ENCODE measurements at places on chromosomes 1 and 21. TPM values are rescaled to one million over a fixed set of nuclear protein-coding genes. Genes with fewer than 3 reads are reported as not detected.
A peak's percentile ranks its signal among the peaks of the same experiment; 100 is the strongest.

Gene WNT2B
- polyA plus RNA-seq: 4.5 TPM

Gene CCDC185
- 0.08 TPM for polyA plus RNA-seq

Gene SLC16A4
- polyA plus RNA-seq: 112 TPM

Gene PDIK1L
- polyA plus RNA-seq: 20.1 TPM

Gene MIXL1
- 0.23 TPM for polyA plus RNA-seq

Gene ASTN1
- 1.4 TPM for polyA plus RNA-seq

Gene TTLL10
- polyA plus RNA-seq: 0.98 TPM

Gene CZIB
- 93.5 TPM for polyA plus RNA-seq

Gene PCP4
- 12.9 TPM for polyA plus RNA-seq

Gene CNN3
- polyA plus RNA-seq: 349 TPM

Gene EXTL1
- polyA plus RNA-seq: 1.8 TPM

Gene LEFTY2
- polyA plus RNA-seq: 0.98 TPM

Gene GJA5
- polyA plus RNA-seq: 16.3 TPM

Gene URB2
- 8.7 TPM for polyA plus RNA-seq

Gene LRRC8B
- polyA plus RNA-seq: 11.7 TPM

Gene UQCRHL
- polyA plus RNA-seq: 3.1 TPM

Gene SLC22A15
- polyA plus RNA-seq: 7.1 TPM

Gene LPGAT1
- polyA plus RNA-seq: 36.4 TPM

- DNase-seq: no peak
These were observed 69.5 kb downstream of the SERINC2 start for GRCh38 chr1:31482482-31483011.

GRCh38 chr1:15017120-15017519 lies 136.4 kb upstream of the TMEM51 start:
- no peak for DNase-seq

DNA sequence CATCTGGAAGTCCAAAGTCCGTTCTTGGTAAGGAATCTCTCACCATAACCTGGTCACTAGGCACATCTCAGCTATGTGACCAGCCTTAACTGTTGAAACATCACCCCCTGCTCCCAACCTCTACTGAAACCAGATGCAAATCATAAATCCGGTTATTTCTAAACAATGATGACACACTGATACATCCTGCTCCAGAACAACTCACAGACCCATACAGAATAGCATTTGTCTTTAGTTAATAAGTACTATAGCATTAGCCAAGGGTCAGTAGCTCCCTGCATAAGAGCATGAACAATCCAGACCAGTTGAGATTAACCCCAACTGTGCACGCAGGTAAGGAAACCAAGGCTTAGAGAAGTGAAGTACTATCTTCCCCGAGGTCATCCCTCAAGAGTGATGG lies 38.0 kb upstream of the KCTD3 start:
- no peak for DNase-seq

- no peak for DNase-seq
These were observed 22.7 kb downstream of the COL6A1 start for GRCh38 chr21:46004168-46004861.

DNA sequence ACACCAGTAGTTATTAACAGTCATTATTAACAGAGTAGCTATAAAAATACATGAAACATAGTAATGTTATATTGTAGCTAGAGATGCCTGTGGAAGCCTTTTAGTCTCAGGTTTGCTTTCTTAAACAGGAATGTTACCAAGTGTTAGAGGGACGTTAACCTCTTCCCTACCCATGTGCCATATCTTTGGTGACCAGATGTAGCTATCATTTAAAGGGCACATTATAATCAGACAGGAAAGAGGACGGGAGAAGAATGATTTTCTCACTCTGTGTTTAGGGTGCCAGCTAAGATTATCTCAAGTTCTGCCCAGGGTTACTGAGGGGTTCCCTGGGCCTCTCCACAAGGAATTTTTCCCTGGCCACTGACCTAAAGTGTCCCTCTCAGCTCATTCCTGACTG lies 20.9 kb upstream of the UBL4B start:
- DNase-seq: no peak

DNA sequence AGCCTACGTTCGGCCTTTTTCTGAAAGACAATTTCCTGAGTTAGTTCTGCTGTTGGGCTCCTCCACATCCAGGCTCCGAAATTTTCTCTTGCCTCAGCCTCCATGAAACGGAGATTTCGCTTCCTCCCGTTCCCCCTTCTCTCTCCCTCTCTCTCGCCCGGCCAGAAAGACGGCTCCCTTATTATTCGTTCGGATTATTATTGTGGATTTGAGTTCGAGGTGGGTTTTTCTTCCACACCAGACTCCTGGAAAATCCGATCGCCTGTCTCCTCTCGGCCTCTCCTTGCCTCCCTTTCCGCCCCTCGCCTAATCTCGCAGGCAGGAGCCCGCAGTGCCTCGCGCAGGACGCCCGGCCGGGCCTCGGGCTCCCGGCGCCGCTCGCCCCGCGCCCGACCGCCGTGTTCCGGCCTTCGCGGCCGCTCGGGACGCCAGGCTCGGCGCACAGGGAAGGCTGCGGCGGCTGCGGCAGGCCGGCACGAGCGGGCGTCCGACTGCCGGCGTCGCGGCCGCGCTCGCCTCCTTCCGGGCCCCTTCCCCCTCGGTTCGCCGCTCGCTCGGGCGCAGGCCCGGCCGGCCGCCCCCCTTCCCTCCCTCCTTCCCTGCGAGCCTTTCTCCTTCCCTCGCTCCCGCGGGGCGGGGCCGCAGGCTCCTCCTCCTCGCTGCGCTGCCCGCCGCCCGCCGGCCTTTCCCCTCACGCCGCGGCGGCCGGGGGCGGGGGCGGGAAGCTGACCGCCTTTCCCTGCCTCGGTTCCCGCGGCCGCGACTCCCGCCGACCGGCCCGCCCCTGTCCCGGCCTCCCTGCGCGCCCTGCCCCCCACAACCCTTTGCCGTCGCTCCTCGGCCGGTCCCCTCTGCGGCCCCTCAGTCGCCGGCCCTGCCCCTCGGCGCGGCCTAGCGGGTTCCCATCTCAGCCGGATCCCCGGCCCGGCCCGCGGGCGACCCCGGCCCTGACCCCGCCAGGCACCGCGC lies at the start of gene ARHGEF11:
ARHGEF11 (minus strand) TSS at position 493 of the 969 bp plus-strand sequence. CDS start 1,412 bp downstream, outside the sequence.
- peak; percentile 92 for DNase-seq

DNA sequence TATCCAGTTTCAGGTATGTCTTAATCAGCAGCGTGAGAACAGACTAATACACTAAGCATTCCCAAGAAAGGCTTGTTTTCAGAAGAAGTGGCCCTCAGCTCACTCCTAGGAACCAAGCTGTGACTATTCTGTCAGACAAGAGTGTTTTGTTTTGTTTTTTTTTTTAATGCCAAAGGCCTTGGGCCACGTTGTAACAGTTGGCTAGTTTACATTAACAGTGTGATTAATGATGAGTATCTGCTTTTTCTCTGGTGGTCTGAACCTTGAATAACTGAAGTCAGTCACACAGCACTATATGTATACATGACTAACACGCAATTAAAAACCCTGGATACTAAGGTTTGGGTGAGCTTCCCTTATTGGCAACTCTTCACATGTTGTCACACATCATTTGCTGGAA lies 21.9 kb downstream of the DPYD start:
- no peak for DNase-seq

DNA sequence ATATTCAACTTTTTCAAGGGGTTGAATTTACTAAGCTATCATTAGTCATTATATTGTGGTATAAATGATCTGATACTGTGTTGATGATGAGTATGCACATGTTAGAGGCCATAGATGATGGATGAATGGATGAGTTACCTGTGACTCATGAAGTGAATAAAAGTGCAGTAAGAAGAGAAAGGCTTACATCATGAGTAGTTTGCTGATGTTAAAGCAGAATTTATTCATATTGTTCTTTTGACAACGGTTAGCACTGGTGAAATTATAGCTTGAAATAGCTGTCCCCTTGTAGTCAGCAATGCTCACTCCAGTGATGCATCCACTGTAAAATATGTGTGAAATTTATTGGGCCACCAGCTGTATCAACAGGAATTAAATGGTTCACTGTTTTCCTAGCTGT lies 541.0 kb upstream of the ZRANB2 start:
- DNase-seq: peak; percentile 3

- no peak for DNase-seq
These were observed 15.5 kb upstream of the TSPEAR start for GRCh38 chr21:44726826-44727225.

GRCh38 chr1:151806170-151806569 lies 951 bp upstream of the LINGO4 start:
- DNase-seq: no peak

- peak; percentile 40 for DNase-seq
These were observed 237.9 kb upstream of the PBX1 start for GRCh38 chr1:164320790-164321731.

- DNase-seq: no peak
These were observed 353.8 kb upstream of the PTBP2 start for GRCh38 chr1:96367791-96368190.

GRCh38 chr1:31371121-31371959 lies 1.5 kb downstream of the FABP3 start:
- DNase-seq: peak; percentile 27

GRCh38 chr1:211113566-211113965 lies 20.4 kb downstream of the KCNH1 start:
- DNase-seq: no peak

DNA sequence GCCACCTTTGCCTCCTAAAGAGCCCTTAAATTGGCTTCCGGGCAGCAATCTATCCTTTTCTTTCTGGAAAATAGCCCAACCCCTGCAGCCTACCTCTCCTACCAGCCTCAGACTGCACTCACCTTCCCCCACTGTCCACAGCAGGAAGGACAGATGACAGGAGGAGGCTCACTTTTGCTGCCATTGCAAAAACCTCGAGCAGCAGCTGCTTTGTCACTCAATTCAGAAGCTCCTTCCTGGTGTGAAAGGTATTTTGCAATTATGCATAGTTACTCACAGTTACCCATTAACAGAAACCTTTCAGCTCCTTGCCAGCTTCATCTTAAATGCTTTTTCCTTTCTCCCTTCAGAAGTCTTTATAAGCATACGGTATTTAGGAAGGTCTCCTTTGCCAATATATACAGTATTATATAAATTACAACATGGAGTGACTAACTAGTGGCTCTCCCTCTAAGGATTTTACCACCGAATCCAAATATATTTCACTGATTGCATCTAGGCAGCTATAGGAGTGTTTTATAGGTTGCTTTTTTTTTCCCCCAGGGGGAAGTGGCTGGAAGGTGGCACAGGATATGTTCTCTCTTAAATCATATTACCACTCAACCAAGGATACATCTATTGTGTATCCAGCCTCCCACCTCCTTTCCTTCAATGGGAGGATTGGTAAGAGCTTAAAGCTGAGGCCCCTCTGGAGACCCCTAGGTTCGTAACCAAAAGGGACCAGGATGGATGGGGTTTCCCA lies 142.1 kb upstream of the IPO9 start:
- DNase-seq: no peak

- no peak for DNase-seq
These were observed 6.9 kb upstream of the GPATCH4 start for GRCh38 chr1:156608036-156608674.

DNA sequence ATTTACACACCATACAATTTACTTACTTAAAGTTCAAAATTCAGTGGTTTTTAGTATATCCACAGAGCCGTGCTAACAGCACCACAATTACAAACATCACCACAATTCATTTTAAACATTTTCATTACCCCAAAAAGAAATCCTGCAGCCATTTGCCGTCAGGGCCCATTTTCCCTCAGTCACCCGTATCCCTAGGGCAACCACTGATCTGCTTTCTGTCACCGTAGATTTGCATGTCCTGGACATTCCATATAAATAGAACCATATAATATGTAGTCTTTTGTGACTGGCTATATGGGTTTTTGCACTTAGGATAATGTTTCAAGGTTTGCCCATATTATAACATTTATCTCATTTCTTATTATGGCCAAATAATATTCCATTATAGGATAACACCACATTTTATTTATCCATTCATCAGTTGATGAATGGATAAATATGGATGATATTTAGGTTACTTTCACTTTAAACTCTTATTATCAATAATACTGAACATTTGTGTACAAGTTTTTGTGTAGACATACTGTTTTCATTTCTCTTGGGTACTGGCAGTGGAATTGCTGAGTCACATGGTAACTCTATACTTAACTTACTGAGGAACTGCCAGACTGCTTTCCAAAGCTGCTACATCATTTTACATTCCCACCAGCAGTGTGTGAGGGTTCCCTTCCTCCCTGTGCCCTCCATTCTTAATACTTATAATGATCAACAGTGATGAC lies 68.9 kb downstream of the ST3GAL3 start:
- DNase-seq: no peak

DNA sequence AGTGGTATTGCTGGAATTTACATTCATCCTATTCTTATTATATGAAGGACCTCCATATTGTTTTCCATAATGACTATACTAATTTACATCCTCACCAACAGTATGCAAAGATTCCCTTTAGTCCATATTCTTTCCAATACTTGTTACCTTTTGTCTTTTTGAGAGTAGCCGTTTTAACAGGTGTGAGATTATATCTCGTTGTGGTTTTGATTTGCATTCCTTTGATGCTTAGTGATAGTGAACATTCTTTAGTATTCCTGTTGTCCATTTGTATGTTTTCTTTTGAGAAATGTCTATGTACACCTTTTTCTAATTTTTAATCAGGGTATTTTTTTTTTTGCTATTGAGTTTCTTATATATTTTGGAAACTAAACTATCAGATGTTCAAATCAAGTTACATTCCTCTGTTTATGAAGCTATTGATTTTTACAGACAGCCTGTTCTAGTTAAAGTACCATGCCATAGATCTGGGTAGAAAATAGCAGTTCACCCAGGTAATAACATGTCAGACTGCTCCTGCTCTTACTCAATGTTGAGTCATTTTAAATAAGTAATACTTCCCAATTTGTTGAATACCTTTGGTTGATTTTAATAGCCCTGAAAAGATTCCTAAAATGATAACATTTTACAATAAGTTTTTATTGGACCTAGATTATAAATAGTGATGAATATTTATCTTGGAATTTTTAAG lies 1108.7 kb downstream of the NCAM2 start:
- DNase-seq: no peak

- DNase-seq: no peak
These were observed 119.2 kb downstream of the TM2D1 start for GRCh38 chr1:61605607-61606321.

- DNase-seq: no peak
These were observed 45.1 kb downstream of the TRPM2 start for GRCh38 chr21:44398499-44398898.

DNA sequence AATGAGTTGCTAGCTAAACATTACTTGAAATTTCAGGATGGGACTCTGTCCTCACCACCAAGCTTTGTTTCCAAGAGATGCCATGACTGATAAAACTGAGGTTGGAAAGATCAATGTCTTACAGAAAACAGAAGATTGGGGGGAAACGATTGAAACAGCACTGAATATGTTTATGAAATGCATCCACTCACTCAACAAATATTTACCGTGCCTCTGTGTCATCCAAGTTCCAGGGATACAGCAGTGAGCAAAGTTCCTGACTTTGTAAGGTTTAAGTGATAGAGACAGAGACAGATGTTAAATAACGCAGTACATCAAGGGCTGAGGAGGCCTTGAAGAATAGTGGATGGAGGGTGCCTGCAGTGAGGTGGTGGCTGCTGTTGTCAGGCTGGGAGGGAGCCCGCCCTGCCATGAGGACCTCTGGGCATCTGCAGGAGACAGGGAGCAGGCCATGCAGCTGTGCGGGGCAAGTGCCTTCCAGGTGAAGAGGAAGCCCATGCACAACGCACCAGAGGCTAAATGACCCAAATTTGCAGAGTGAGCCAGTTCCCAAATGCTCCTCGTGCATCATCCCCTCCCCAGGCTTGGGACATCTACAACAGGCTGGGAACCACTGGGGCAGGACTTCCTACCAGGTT lies 108.0 kb downstream of the HLCS start:
- DNase-seq: no peak

Data from left kidney (tissue), 8 donors.